ENCODE measurements at places on chromosomes 5 and 9. TPM values are rescaled to one million over a fixed set of nuclear protein-coding genes. Genes with fewer than 3 reads are reported as not detected.

The SPATA31D4 gene
- total RNA-seq: not detected

The CD274 gene
- 242 TPM for total RNA-seq

The SEMA4D gene
- total RNA-seq: 237 TPM

- DNase-seq: no peak
- no peak overlapping the region for H3K27ac ChIP-seq
- no peaks in the 10 kb centered on the region for H3K27me3 ChIP-seq
- H3K4me3 ChIP-seq: no peak overlapping the region
Measured at GRCh38 chr5:58635416-58635815, 52.5 kb downstream of the RAB3C start.

DNA sequence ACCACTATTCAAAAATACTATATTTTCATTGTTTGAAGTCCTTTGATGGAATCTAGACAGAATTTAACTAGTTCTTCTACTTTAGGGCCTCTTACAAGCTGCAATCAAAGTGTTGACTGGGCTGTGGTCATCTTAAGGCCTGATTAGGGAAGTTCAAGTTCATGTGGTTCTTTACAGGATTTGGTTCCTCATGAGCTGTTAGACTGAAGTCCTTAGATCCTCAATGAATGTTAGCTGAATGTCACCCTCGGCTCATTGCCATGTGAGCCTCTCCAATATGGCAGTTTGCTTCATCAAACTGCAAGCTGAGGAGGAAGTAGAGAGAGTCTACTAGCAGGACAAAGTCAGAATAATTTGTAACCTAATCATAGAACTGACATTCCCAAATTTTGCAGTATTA is 135.1 kb downstream of the CSNK1G3 start:
- peaks cover 4% of the 10 kb centered on the region for H3K36me3 ChIP-seq
- peaks cover 20% of the 10 kb centered on the region for H3K27me3 ChIP-seq
- no peak for DNase-seq
- no peak overlapping the region for H3K4me3 ChIP-seq

- no peak overlapping the region for H3K27ac ChIP-seq
- H3K4me3 ChIP-seq: no peak overlapping the region
- no peaks in the 10 kb centered on the region for H3K36me3 ChIP-seq
Measured at GRCh38 chr5:173187054-173187743, 42.9 kb downstream of the BNIP1 start.

DNA sequence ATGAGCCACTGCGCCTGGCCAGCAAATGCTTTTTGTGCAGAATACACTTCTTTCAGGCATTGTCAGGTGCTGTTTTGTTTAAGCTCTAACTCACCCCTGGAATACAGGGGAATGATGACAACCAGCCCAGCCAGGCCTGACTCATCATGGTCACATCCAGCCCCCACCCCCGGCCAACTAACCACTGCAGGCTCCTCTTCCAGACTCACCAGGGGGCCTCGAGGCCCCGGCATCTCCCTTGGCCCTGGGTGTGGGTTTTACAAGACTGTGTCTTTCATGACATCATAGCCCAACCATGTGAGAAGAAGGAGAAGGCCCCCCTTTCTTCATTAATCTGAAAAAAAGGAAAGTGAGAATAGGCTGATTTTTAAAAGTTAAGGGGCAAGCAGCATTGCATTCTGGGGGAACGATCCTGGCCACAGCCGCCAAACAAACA is 35.5 kb downstream of the OLFML2A start:
- H3K4me3 ChIP-seq: no peak overlapping the region
- no peak overlapping the region for H3K27ac ChIP-seq
- no peaks in the 10 kb centered on the region for H3K27me3 ChIP-seq
- DNase-seq: peak; percentile 20
- peaks cover 2% of the 10 kb centered on the region for H3K4me1 ChIP-seq

GRCh38 chr9:113564498-113565237 is 101.1 kb downstream of the RGS3 start:
- H3K27ac ChIP-seq: peak overlapping the region; percentile 87
- H3K4me3 ChIP-seq: no peak overlapping the region
- no peak for DNase-seq
- peaks cover 61% of the 10 kb centered on the region for H3K4me1 ChIP-seq
- no peaks in the 10 kb centered on the region for H3K36me3 ChIP-seq
- no peaks in the 10 kb centered on the region for H3K27me3 ChIP-seq

DNA sequence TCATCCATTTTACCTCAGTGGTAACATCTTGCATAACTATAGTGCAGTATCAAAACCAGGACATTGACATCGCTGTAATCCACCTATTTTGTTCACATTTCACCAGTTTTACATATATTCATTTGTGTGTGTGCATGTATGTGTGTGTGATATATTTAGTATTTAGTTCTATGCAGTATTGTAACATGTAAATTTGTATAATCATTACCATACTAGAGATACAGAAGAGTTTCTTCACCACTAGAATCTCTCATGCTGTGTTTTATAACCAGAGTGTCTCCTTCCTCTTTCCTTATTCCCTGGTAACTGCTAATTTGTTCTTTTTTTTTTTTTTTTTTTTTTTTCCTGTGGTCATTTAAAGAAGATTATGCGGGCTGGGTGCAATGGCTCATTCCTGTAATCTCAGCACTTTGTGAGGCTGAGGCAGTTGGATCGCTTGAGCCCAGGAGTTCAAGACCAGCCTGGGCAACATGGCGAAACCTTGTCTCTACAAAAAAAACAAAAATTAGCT is 11.0 kb downstream of the RASA1 start:
- H3K4me3 ChIP-seq: no peak overlapping the region
- peaks cover 48% of the 10 kb centered on the region for H3K4me1 ChIP-seq
- no peak overlapping the region for H3K27ac ChIP-seq
- H3K36me3 ChIP-seq: peaks cover 10% of the 10 kb centered on the region
- no peak for DNase-seq

- no peaks in the 10 kb centered on the region for H3K4me1 ChIP-seq
- H3K4me3 ChIP-seq: no peak overlapping the region
- H3K36me3 ChIP-seq: peaks cover 21% of the 10 kb centered on the region
- DNase-seq: no peak
- H3K27me3 ChIP-seq: no peaks in the 10 kb centered on the region
- no peak overlapping the region for H3K27ac ChIP-seq
Measured at GRCh38 chr9:131485206-131485605, 17.5 kb upstream of the POMT1 start.

GRCh38 chr5:58327289-58327688 is 132.6 kb downstream of the PLK2 start:
- DNase-seq: no peak
- H3K27me3 ChIP-seq: no peaks in the 10 kb centered on the region
- H3K36me3 ChIP-seq: no peaks in the 10 kb centered on the region
- no peak overlapping the region for H3K4me3 ChIP-seq
- H3K27ac ChIP-seq: no peak overlapping the region
- no peaks in the 10 kb centered on the region for H3K4me1 ChIP-seq

GRCh38 chr9:121798941-121799340 is 147.5 kb downstream of the DAB2IP start:
- H3K36me3 ChIP-seq: no peaks in the 10 kb centered on the region
- no peak for DNase-seq
- H3K4me1 ChIP-seq: no peaks in the 10 kb centered on the region

- H3K27me3 ChIP-seq: peaks cover 14% of the 10 kb centered on the region
- no peaks in the 10 kb centered on the region for H3K4me1 ChIP-seq
- DNase-seq: no peak
- no peak overlapping the region for H3K4me3 ChIP-seq
- no peaks in the 10 kb centered on the region for H3K36me3 ChIP-seq
Measured at GRCh38 chr5:82325155-82325554, 47.0 kb upstream of the RPS23 start.

- peaks cover 6% of the 10 kb centered on the region for H3K27me3 ChIP-seq
- H3K4me3 ChIP-seq: no peak overlapping the region
- DNase-seq: no peak
- no peak overlapping the region for H3K27ac ChIP-seq
Measured at GRCh38 chr5:111165058-111165457, 59.1 kb upstream of the CAMK4 start.

DNA sequence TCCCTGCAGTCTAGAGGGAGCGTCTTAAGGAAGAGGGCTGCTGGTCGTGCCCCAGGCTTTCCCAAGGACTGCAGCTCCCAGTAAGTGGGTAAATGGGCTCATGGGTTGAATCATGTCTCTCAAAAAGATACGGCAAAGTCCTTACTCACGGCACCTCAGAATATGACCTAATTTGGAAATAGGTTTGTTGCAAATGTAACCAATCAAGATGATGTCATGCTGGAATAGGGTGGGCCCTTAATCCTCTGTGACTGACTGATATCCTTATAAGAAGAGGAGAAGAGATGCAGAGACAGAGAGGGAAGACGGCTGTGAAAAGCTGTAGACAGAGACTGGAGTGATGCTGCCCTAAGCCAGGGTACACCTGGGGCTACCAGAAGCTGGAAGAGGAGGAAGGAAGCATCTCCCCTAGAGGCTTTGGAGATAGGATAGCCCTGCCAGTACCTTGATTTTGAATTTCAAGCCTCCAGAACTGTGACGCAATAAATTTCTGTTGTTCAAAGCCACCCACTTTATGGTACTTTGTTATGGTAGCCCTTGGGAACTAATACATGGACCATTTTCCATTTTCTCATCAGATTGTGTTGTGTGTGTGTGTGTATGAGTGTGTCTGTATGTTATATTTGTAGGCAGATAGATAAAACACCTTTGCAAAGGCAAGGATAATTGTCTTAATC is 15.0 kb downstream of the GALNT10 start:
- peaks cover 5% of the 10 kb centered on the region for H3K36me3 ChIP-seq
- peaks cover 37% of the 10 kb centered on the region for H3K4me1 ChIP-seq
- H3K27me3 ChIP-seq: no peaks in the 10 kb centered on the region
- peak overlapping the region; percentile 81 for H3K27ac ChIP-seq
- no peak overlapping the region for H3K4me3 ChIP-seq

DNA sequence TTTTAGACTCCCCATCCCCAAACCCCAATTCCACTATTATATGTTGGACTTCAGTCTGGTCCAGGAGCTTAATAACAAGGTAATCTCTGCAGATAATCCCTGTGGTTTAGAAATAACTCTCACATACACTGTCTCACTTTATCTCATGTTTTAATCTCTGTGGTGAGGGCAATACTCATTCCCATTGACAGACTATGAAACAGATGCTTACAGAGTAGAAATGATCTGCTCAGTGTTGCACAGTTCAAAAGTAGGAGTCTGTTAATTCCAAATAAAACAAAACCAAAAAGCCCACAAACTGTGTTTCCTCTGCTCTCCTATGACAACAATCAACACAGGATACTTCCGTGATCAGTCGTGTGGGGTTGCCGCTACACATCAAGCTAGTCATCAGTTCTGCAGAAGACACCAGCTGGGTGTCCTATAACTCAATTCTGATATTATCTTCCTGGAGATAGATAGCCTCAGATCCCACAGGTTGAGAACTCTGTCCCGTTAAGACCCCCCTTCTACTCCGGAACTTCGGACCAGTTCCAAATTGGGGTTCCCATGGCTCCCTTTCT is 26.3 kb upstream of the FANCC start:
- no peaks in the 10 kb centered on the region for H3K4me1 ChIP-seq
- H3K36me3 ChIP-seq: no peaks in the 10 kb centered on the region
- no peak overlapping the region for H3K27ac ChIP-seq
